ENCODE measurements at places on chromosomes 12 and 14. TPM values are rescaled to one million over a fixed set of nuclear protein-coding genes. Genes with fewer than 3 reads are reported as not detected.

CFAP251 gene
- total RNA-seq = 3.4 TPM

- peaks cover 50% of the 10 kb centered on the region for H3K27me3 ChIP-seq
- H3K4me3 ChIP-seq = no peak overlapping the region
- H3K27ac ChIP-seq = peak overlapping the region; percentile 82
- peak; percentile 36 for DNase-seq
- no peaks in the 10 kb centered on the region for H3K36me3 ChIP-seq
Measured at GRCh38 chr12:131356485-131357184, 354.3 kb upstream of the SFSWAP start.

SIX6 gene
- total RNA-seq = not detected

GUCY2C gene
- total RNA-seq = 0.54 TPM

GRCh38 chr12:39173726-39174125 lies 268.3 kb upstream of the CPNE8 start:
- no peaks in the 10 kb centered on the region for H3K27me3 ChIP-seq
- no peak for DNase-seq
- no peak overlapping the region for H3K4me3 ChIP-seq
- no peak overlapping the region for H3K27ac ChIP-seq
- no peaks in the 10 kb centered on the region for H3K4me1 ChIP-seq

GRCh38 chr12:8069582-8069981 lies 3.4 kb upstream of the C3AR1 start:
- no peak for DNase-seq
- H3K27me3 ChIP-seq = no peaks in the 10 kb centered on the region
- no peaks in the 10 kb centered on the region for H3K4me1 ChIP-seq

OTOGL gene
- total RNA-seq = 2.7 TPM

DNA sequence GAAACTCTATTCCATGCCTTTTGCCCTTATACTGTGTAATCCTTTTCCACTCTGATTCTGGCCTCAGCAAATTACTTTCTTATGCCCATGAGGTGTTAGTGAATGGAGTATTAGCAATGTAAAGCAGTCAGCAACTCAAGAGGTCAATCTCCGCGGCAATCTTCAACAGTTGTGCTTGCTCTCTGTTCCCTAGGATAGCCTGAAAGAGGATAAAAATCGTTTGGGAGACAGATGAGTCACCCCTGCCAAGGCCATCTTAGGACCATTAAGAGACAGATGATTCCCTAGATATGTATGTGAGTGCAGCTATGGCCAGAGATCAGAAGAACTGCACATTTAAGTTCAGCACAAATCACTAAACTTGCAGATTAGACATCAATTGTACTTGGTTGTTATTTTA lies 1145.8 kb downstream of the GALC start:
- peaks cover 11% of the 10 kb centered on the region for H3K4me1 ChIP-seq
- no peak for DNase-seq
- no peaks in the 10 kb centered on the region for H3K27me3 ChIP-seq
- H3K27ac ChIP-seq = no peak overlapping the region

GRCh38 chr14:81716953-81717352 lies 183.3 kb upstream of the SEL1L start:
- DNase-seq = no peak
- no peaks in the 10 kb centered on the region for H3K27me3 ChIP-seq
- no peaks in the 10 kb centered on the region for H3K4me1 ChIP-seq
- no peak overlapping the region for H3K4me3 ChIP-seq
- H3K36me3 ChIP-seq = no peaks in the 10 kb centered on the region

CLEC1A gene
- not detected for total RNA-seq

DPY19L2 gene
- total RNA-seq = 11.0 TPM

- no peak overlapping the region for H3K4me3 ChIP-seq
- H3K27me3 ChIP-seq = no peaks in the 10 kb centered on the region
- no peaks in the 10 kb centered on the region for H3K4me1 ChIP-seq
- H3K36me3 ChIP-seq = no peaks in the 10 kb centered on the region
- H3K27ac ChIP-seq = no peak overlapping the region
Measured at GRCh38 chr12:10454531-10454930, 1.4 kb upstream of the KLRC1 start.

All from endodermal cell (in vitro differentiated cells).